KBM-7 (cell line): ENCODE measurements at places on chromosomes 5 and 9.

- DNase-seq = peak; percentile 21
Measured at GRCh38 chr9:93456504-93456903, 3.1 kb upstream of the FAM120AOS start.

DNA sequence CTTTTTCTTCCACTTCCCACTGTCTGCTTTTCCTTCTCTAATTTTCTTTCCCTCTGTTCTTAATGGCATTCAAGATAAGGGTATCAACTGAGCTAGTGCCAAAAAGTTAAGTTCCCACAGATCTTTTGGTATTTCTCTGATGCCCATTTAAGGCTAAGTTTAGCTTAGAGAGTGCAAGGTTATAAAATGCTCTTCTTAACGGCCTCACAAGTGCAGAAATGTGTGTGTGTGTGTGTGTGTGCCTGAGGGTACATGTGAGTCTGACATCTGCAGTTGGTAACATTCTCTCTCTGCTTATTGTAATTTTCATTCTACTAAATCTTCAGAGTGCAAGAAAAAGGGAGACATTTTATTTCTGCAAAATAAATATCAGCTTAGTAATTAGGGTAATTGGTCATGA is 24.2 kb downstream of the FBN2 start:
- DNase-seq = no peak

DNA sequence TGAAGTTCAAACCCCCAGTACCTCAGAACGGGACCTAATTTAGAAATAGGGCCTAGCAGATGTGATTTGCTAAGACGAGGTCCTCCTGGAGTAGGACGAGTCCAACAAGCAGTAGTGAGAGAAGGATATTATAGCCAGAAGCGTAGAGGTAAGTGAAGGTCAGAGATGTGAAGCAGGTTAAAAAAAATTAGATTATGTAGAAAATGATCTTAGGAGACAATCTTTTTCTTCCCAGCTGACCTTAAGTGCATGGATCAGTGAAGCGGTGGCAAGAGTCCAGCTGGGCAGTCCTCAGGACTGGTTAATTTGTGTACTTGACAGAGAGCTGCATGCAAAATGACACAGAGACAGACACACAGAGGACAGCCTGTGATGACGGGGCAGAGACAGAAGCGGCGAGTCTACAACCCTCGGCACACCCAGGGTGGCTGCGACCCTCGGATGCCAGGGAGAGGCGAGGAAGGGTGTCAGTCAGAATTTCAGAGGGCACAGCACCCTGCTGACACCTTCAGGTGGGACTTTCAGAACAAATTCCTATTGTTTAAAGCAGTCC is 131.4 kb upstream of the IRX4 start:
- no peak for DNase-seq

GRCh38 chr5:42404366-42404765 is 18.9 kb upstream of the GHR start:
- DNase-seq = no peak

DNA sequence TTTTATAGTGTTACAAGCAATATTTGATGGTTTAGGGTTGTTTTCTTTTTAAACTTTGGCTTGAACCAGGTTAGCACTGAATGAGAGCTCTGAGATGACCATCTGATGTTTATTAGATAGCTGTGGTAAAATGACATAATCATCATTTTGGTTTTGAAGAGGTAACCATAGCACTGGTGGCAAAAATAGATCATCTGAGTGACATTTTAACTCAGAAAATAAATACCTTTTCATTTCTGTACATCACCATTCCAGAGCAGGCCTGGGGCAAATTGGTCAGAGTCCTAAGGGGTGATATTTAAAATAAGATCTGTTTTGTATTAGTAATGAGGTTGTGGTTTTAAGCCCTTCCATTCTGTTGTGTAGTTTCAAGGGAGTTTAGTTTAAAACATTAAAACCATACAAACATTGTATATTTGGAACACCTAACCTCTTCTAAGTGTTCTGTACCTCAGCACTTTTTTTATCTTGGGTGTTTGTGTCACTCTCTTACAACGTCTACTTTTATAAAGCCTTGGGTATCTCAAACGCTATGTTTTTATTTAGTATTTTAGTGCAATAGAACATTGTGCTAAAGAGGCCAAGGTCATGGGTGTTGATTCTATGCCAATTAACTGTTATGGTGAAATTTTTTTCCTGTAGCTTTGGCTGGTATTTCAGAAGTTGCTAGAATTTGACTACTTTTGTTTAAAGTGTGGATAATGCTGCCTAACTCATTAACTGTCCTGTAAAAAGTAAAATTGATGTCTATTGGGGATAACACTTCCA is 166.1 kb downstream of the CD180 start:
- DNase-seq = no peak

GRCh38 chr9:128555180-128555721 is 2.9 kb downstream of the SPTAN1 start:
- no peak for DNase-seq

DNA sequence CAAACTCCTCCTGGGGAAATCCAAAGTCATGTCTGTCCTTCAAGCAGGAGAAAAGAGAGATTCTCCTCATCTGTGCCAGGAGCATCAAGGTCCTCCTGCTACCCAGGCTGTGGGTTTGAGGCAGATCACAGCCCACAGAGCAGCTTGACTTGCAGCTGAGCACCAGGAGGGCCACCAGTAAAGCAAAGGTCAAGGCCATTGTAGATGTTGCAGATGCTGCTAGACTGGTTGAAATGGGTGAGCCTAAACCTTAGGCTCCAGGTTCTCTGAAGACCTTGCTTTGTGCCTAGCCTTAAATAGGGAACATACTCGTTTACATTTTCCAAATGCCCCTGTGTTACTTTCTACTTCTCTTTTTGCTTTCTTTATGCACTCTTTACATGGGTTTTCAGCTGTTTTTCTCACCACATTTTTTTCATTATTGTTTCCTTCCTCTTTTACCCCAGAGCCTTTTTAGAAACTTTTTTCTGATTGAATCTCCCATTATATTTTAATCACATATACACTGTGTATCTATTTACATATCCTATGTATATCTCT is at the start of gene IFNA2:
TSS of gene IFNA2 (minus strand) at position 268 of the 540 bp plus-strand sequence. CDS start at position 199, 69 bp downstream.
- DNase-seq = peak; percentile 89

DNA sequence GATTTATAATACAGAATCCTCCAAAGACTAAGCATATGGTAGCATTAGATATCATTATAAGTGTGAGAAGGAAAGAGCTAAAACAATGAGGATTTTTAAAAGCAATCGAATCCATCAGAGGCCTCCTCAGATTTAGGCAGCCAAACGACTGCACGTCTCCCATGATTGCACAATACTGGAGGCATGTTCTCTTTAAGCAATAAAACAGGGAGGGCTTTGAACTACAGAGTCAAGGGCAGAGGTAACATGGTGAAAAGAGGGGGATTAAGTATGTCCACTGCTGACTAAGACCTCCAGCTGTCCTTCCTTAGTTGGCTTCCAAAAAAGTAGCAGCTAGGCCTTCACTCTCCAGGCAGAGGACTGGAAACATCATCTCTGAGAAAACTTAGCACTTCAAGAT is 298.7 kb upstream of the RGMB start:
- DNase-seq = no peak

GRCh38 chr5:44952376-44952775 is 143.6 kb downstream of the MRPS30 start:
- DNase-seq = peak; percentile 88
